ENCODE measurements at places on chromosomes 1 and 21. TPM values are rescaled to one million over a fixed set of nuclear protein-coding genes. Genes with fewer than 3 reads are reported as not detected.

RAP1GAP gene
- 9.2 TPM for polyA plus RNA-seq

SPRR1A gene
- polyA plus RNA-seq = not detected

WDR64 gene
- polyA plus RNA-seq = not detected

FASLG gene
- polyA plus RNA-seq = not detected

GBP5 gene
- polyA plus RNA-seq = 1.0 TPM

RHD gene
- polyA plus RNA-seq = 0.39 TPM

PCAT6 gene
- polyA plus RNA-seq = 2.6 TPM

GNG12 gene
- polyA plus RNA-seq = 44.0 TPM

FMO1 gene
- polyA plus RNA-seq = 7.2 TPM

STUM gene
- 9.9 TPM for polyA plus RNA-seq

BNIPL gene
- 0.48 TPM for polyA plus RNA-seq

RYR2 gene
- 3.4 TPM for polyA plus RNA-seq

PPIE gene
- polyA plus RNA-seq = 40.1 TPM

TRIM45 gene
- 18.8 TPM for polyA plus RNA-seq

HSPB7 gene
- polyA plus RNA-seq = 92.1 TPM

MYOM3 gene
- 231 TPM for polyA plus RNA-seq

SON gene
- polyA plus RNA-seq = 236 TPM

DPM3 gene
- polyA plus RNA-seq = 21.1 TPM

OR6K3 gene
- not detected for polyA plus RNA-seq

TTC3 gene
- polyA plus RNA-seq = 165 TPM

LCE1E gene
- polyA plus RNA-seq = not detected

FOXE3 gene
- polyA plus RNA-seq = not detected

SLC26A9 gene
- polyA plus RNA-seq = 0.05 TPM

CA6 gene
- not detected for polyA plus RNA-seq

S100B gene
- 22.6 TPM for polyA plus RNA-seq

NEXN gene
- polyA plus RNA-seq = 153 TPM

NOTCH2NLA gene
- 25.2 TPM for polyA plus RNA-seq

LORICRIN gene
- polyA plus RNA-seq = not detected

FAM131C gene
- not detected for polyA plus RNA-seq

GSTM1 gene
- 0.39 TPM for polyA plus RNA-seq

IFI44L gene
- polyA plus RNA-seq = 1.2 TPM

HENMT1 gene
- polyA plus RNA-seq = 20.5 TPM

CRYBG2 gene
- polyA plus RNA-seq = not detected

CA14 gene
- 2.0 TPM for polyA plus RNA-seq

USP21 gene
- polyA plus RNA-seq = 25.7 TPM

STMN1 gene
- polyA plus RNA-seq = 795 TPM

CELA3A gene
- polyA plus RNA-seq = not detected

PRELP gene
- polyA plus RNA-seq = 1.3 TPM

TMPRSS15 gene
- polyA plus RNA-seq = 0.76 TPM

PCSK9 gene
- polyA plus RNA-seq = 5.5 TPM

NR5A2 gene
- 13.1 TPM for polyA plus RNA-seq

IBA57 gene
- 4.1 TPM for polyA plus RNA-seq

IRF6 gene
- polyA plus RNA-seq = 0.52 TPM
